ENCODE measurements at places on chromosomes 7 and 10.
A peak's percentile ranks its signal among the peaks of the same experiment; 100 is the strongest.

- DNase-seq: no peak
Observed at GRCh38 chr7:30751696-30752273, at the start of gene INMT. INMT (plus strand) TSS chr7:30752135; CDS start chr7:30752151, 16 bp downstream.

DNA sequence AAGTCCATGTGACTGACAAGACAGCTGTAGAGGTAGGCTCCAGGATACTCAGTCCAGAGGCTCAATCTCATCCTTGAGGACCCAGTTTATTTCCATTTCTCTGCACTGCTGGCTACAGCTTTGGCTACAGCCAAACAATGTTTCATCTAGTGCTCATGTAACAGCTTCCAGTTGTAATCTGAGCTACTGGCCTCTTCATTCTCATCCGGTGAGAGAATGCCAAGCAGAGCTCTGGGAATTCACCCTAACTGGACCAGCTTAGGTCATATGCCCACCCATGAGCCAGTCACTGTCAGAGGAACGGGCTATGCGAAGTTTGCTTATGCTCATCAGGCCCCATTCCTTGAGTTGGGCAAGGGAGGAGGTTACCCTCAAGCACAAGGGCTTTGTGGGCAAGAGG is 192.9 kb downstream of the EVX1 start:
- DNase-seq: peak; percentile 73

- DNase-seq: no peak
Observed at GRCh38 chr7:55305135-55305534, 60.0 kb upstream of the LANCL2 start.

DNA sequence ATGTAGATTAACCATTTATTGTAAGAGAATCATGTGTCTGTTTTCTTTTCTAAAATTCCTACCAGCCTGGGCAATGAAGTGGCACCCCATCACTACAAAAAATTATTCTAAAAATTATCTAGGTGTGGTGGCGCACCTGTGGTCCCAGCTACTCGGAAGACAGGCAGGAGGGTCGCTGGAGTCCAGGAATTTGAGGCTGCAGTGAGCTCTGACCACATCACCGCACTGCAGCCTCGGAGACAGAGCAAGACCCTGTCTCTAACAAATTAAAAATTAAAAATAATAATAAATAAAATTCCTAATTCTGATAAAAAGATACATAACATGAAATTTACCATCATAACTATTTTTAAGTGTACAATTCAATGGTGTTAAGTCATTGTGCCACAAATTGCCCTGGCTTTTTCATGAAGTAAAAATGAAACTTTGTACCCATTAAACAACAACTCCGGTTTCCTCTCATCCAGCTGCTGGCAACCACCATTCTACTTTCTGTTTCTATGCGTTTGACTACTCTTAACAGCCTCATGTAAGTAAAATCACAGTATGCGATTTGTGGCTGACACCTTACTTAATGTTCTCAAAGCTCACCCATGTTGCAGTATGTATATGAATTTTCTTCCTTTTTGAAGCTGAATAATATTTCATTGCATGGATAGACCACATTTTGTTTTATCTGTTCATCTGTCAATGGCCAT is 20.6 kb upstream of the USP6NL start:
- no peak for DNase-seq

DNA sequence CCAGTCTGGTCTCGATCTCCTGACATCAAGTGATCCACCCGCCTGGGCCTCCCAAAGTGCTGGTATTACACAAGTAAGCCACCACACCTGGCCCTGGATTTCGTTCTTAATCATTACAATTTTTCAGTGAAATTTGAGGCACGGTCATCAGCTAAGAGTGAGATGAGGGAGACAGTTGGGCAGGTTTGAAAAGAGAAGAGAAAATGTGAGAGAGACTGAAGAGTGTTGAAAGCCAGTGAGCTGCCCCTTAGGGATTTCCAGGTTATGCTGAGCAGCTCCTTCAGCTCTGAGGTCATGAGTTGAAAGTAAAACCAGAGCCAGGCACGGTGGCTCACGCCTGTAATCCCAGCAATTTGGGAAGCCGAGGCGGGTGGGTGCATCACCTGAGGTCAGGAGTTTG is 5.9 kb upstream of the UPF2 start:
- DNase-seq: no peak

DNA sequence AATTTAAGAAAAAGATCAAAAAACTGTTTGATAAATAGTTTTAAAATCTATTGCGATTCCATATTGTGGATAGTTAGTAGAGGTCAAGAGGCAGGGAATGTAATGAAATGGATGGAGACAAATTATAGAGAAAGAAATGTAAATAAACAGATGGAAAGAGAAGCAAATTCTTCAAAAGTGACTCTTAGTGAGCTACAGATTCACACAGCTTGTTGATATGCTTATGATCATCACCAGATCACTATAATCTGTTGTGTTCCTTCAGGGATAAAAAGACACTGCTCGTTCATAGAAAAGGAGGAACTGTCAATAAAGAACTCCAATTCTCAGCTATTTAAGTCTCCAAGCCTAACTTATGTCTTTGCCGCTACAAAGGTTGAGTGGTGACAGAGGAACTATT is 251.4 kb upstream of the SEMA3C start:
- peak; percentile 58 for DNase-seq

DNA sequence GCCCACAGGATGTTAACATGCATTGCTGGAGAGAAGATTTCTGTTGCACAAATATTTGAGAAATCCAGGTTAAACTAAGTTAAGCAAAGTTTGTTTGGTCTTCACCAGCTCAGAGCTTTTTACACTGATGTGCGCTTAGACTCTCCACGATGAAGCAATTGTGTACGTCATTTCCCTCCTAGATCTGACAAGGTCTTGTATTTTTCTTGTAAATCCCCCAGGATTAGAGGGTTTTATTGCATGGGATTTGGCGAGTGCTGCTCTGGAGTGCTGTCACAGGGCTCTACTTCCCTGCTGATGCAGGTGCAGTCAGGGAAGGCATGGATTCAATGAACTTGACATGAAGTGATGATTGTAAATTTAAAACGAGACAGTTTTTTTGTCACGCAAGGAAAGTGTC is 173.3 kb downstream of the PDE1C start:
- peak; percentile 85 for DNase-seq

DNA sequence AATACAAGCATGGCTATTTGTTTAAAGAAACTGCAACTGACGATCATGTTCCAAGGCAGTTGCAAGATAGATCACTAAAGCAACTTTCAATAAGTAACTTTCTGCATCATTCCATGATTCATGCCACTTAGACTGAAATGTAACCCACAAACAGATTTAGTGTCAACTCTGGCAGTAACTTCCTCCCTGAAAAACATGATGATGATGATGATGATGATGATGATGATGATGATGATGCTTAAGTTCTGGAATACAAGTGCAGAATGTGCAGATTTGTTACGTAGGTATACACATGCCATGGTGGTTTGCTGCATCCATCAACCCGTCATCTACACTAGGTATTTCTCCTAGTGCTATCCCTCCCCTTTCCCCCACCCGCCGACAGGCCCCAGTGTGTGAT is 754.7 kb downstream of the INHBA start:
- DNase-seq: no peak

- no peak for DNase-seq
Observed at GRCh38 chr10:88508796-88509195, 74.3 kb downstream of the RNLS start.
